ENCODE measurements at places on chromosomes 5 and 9.

DNA sequence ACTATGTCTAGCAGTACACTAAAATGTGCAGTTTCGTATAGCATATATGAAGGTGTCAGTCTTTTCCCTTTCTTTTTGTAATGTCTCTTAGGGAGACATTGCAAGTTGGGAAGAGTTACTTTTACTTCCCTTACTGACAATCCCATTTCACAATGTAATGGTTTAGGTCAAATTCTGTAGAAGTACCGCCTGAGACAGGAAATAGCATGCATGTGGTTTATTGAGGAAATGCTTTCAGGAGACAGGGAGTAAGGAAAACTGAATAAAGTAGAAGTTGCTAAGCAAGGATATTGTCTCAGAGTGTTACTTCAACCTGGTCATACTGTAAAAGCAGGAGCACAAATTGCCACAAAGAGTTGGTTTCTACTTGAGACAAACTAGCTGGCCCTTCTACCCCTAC, 32.1 kb upstream of the MSANTD3 start:
- no peak for DNase-seq

DNA sequence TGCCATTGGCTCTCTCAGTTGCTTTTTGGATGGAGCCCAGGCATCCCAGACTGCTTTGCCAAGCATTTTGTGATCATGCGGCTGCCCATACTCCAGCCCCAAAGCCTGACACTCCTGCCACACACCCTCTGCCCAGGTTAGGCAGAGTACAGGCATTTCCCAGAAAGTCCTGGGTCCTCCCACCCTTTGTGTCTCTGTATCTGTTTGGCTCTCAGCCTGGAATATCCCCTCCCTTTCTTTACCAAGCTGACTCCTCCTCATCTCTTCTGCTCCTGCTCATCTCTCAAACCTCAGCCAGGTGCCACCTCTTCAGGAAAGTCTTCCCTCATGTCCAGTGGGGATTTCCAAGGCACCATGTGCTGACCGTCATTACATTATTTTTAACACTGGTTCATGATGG, 14.3 kb upstream of the SH3RF2 start:
- DNase-seq = no peak

GRCh38 chr5:33035851-33036527, 324.9 kb downstream of the NPR3 start:
- DNase-seq = no peak

DNA sequence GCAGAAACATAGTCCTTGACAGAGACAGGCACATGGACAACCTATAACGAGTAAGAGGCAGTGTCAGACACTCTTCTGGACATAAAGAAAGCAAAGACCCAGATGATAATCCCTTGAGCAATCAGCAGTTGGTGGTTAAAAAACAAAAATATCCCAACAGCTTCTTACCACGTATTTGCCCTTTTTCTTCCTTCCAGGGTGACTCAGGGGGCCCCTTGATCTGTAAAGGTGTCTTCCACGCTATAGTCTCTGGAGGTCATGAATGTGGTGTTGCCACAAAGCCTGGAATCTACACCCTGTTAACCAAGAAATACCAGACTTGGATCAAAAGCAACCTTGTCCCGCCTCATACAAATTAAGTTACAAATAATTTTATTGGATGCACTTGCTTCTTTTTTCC, 9.5 kb downstream of the GZMK start:
- DNase-seq = no peak

DNA sequence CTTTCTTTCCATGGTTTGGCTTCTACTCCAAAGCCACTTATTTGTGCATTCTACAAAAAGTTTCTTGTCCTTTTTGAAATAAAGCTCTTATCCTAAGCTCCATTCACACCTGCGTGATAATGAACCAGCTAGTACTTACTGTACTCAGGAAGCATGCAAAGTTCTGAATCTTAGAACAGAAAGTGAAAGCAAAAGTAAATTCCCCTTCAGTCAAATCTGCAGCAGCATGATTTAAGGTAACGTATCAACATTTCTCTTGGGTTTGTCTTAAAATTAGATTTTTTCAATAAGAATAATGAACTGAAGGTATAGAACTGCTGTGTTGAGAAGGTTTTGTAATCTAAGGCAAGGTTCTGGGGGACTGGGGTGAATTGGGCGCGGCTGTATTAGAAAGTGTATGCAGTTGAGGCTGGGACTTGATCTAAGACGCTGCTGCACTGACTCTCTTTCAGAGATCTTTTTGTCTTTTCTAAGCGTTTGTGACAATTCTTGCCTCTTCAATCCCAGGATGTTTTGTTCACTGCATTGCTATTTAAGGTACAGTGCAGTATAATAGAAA, at the start of gene ERAP2:
TSS of gene ERAP2 (plus strand) at position 209 of the 559 bp plus-strand sequence. CDS start 3,186 bp downstream, outside the sequence.
- DNase-seq = no peak

- DNase-seq = no peak
These were observed 12.1 kb downstream of the C9orf40 start for GRCh38 chr9:74940600-74940999.

DNA sequence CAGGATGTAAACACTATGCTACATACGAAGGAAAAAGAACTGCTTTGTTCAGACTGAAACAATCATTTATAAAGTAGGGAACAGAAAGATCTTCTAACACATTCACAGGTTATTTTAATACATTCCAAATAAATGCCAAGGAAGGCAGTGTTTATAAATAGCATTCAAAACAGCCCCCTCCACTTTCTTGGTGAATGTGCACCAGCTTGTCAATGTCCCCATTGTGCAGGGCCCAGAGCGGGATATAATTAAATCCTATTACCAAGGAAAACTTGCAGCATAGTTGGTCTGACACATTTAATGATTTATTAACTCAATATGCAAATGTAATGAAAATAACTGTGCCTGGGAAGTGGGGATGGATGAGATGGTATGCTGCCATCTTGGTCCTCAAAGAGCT, 135.9 kb upstream of the RAD23B start:
- DNase-seq = no peak

DNA sequence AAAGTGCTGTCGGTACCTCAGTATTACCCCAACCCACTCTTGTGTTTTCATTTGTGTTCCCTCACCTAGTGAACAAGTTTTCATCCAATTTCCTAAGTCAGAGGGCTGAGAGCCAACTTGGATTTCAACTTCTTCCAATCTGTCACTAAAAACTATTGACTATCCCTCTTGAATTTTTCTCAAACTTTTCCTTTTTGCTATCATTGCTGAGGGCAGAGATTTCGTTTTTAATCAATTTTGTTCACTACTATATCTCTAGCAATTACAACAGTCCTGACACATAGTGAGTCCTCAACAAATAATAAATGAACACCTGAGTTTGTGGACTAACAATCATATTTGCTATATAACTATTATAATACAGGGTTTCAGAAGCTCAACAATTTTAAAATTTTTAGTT, 29.0 kb downstream of the MEIKIN start:
- no peak for DNase-seq

GRCh38 chr5:32462618-32463017, 18.1 kb upstream of the ZFR start:
- DNase-seq = no peak

DNA sequence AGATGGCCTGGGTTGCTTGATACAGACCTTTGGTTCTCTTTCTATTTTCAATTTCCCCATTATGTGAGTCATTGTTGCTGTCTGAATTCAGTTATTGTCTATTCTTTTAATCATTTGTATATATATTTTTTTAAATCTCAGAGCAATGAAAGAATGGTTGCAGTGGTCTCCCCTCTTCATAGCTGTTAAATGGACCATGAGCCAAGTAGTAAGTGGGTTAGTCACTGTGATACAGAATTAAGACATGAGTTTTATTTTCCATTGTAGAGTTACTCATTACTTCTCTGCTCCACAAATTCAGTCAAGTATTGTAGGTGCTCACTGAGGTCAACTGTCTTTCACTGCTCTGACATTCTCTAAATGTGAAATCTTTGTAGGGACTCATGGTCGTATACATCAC, 174.6 kb upstream of the GRAMD2B start:
- DNase-seq = no peak

- DNase-seq = no peak
These were observed 261.4 kb downstream of the PDZD2 start for GRCh38 chr5:31900296-31900865.

Data from CMK (cell line).